ENCODE measurements at places on chromosomes 1 and 21.
A peak's percentile ranks its signal among the peaks of the same experiment; 100 is the strongest.

- DNase-seq: no peak
Measured at GRCh38 chr1:165857046-165857801, 29.8 kb downstream of the UCK2 start.

- peak; percentile 96 for DNase-seq
Measured at GRCh38 chr1:155277902-155278688, 832 bp downstream of the HCN3 start.

GRCh38 chr1:202935844-202936243 lies 8.8 kb upstream of the KLHL12 start:
- DNase-seq: no peak

- DNase-seq: no peak
Measured at GRCh38 chr1:231385416-231385748, 36.7 kb downstream of the EGLN1 start.

Data from NCI-H526 treated with DMSO at 0.1 percent for 48 hours (cell line).